Retinal pigment epithelial cell (primary cell): ENCODE measurements at places on chromosomes 12 and 14.

- DNase-seq: no peak
Observed at GRCh38 chr14:67680121-67680602, 5.7 kb upstream of the VTI1B start.

DNA sequence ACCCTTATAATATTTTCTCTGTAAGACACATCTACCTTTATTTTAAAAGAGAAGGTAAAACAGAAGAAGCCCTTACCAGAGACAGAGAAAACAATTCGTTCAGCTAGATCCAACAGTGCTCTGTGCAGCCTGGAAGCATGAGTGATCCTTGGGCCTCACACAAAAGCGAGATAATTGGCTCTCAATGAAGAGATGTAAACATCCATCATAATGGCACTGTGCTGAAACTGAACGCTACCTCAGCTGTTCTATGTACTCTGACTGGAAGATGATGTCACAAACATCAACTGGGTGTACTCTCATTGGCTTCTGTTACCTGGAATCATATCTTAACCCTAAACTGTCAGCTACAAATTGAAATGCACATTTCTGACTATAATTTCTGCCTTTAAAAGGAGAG lies at the start of gene MGAT4C:
MGAT4C (minus strand) TSS at position 229 of the 400 bp plus-strand sequence.
- no peak for DNase-seq

DNA sequence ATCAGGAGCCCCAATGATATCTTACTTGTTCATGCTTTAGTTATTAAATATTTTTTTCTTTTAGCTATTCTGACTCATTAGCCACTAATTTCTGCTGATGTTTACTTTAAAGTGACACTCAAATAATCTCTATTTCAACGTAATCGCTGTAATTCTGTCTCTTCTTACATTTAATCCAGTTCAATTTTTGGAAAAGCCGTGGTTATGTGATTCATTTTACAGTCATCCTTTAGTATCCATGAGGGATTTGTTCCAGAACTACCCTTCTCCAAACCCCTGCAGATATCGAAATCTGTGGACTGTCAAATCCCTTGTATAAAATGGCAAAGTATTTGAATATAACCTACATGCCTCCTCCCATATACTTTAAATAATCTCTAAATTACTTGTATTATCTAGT lies 1103.4 kb downstream of the LRFN5 start:
- no peak for DNase-seq

DNA sequence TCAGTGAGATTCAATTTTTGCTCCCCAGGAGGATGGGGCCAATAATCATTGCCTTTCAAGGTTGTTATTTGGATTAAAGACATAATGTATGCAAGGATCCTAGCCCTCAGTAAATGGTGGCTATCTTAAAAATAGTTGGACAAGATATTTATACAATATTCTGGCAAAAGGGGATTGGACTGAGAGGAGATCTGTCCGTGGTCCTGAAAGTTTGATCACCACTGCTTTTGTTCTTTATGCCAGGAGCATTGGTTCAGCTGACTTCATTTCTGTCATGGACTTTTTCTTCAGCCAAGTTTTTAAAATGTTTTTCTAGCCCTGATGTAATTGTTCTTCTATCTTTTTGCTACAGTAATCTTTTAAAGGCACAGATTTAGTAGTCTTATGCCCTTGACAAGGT lies 70.2 kb upstream of the TCL1A start:
- no peak for DNase-seq

GRCh38 chr14:69680297-69680696 lies 68.9 kb downstream of the SUSD6 start:
- no peak for DNase-seq

- DNase-seq: peak; percentile 78
Observed at GRCh38 chr14:20332788-20333493, at the start of gene CCNB1IP1. TSS of gene CCNB1IP1 (minus strand) at chr14:20333279. CDS start at chr14:20316523, 16,756 bp downstream.

GRCh38 chr12:76883811-76884210 lies 5.0 kb upstream of the CSRP2 start:
- DNase-seq: no peak

GRCh38 chr12:81998761-81999378 lies 239.7 kb upstream of the PPFIA2 start:
- DNase-seq: peak; percentile 49

DNA sequence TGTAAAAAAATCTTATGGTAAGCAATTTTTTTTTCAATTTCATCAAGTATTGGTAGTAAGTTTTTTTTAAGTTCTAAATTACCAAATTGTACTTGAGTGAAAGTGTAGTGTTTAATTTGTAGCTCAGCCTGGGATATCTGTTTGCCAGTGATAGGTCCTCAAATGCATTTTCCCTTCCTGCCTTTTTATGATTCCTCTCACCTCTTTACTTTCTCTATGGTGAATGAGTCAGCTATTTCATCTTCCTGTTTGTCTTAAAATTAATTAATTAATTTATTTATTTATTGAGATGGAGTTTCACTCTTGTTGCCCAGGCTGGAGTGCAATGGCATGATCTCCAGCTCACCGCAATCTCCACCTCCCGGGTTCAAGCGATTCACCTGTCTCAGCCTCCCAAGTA lies 10.6 kb downstream of the SRP54 start:
- no peak for DNase-seq

GRCh38 chr12:26533211-26533610 lies 299.8 kb downstream of the ITPR2 start:
- DNase-seq: no peak

DNA sequence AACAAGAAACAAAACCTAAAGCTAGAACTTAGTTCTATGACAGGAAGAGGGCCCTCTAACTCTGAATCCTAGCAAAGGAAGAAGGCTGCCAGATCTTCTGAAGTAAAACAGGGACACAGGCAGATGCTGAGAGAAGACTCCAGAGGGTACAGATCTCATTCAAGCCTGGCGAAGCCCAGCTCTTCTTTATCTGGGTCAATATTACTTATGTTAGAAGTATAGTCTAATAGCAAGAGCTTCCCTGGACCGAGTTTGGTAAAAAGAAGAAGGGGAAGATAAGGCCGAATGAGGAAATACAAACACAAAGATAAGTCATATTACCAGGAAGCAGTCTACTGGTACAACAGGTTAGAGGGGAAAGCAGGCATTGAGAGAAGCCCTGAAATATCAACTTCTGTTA lies 79.9 kb upstream of the CCDC91 start:
- no peak for DNase-seq

DNA sequence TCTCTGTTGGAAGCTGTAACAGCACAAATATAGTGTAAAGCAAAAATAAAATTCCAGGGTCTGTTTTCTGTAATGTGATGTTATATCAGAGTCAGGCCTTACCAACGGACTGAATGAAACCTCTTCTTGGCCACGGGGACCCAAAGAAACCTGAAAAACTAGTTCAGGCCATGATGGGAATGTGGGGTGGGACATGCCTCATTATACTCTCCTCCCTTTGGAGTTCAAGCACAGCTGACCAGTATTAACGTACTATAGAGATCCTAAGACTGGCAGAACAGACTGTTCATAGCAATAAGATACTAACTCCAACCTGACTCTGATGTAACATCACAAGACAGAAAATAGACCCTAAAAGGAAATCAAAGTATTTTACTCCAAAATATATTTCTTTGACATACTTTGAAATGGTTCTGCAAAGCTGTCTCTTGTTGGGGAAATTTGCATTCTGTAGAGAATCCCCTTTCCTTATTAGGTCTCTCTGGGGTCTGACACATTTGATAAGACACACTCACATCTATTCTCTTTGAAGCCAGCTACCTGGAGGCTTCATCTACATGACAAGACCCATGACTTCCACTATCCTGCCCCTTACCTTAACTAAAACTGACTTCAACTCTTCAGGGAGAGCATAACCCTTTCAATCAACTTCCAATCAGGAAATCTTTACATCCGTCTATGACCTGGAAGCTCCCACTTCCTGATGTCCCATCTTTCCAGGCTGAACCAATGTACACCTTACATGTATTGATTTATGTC lies 444.6 kb downstream of the SOX5 start:
- no peak for DNase-seq

DNA sequence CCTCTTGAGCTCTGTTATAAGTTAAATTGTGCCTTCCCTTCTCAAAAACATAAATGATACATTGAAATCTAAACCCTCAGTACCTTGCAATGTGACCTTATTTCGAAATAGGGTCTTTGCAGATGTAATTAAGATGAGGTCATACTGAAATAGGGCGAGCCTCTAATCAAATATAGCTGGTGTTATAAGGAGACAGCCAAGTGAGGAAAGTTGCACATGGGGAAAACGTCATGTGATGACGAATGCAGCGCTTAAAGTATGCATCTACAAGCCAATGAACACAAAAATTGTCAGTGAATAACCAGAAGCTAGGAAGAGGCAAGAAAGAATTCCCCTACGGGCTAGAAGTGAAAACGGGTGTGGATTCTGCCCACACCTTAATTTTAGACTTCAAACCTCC lies 305.2 kb upstream of the FOXG1 start:
- DNase-seq: peak; percentile 20

DNA sequence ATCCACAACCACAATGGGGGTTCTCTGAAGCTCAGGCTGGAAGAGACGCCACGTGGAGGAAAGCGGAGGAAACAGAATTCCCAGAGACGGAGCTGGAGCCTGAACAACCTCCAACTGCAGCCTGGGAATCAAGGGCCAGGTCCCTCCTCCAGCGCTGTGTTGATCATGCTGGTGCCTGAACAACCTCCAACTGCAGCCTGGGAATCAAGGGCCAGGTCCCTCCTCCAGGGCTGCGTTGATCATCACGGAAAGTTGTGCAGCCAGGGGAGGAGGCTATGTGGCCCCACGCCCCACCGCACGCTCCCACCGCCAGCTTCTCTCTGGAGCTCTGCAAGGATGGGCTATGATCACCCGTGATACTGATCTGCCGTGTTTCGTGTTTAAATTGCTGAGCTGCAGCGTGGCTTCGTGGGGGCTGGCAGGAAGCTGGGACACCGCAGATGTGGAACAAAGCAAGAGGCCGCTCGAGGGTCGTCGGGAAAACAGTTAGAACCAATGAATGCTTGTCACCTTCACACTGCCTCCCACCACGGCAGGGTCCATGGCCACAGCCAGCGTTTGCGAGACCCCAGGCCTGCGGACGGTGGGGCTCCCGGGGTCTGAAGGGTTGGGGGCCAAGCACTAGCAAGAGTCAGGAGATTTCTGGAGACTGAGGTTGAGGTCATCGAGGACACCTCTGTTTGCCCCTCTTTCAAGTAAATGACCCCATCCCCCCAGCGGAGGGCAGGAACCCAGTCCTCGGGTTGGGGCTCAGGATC lies 51.8 kb upstream of the FBRSL1 start:
- DNase-seq: no peak

- DNase-seq: no peak
Observed at GRCh38 chr14:35344107-35344807, 52.1 kb downstream of the PSMA6 start.

GRCh38 chr12:5102261-5102789 lies 58.6 kb downstream of the KCNA5 start:
- DNase-seq: no peak

DNA sequence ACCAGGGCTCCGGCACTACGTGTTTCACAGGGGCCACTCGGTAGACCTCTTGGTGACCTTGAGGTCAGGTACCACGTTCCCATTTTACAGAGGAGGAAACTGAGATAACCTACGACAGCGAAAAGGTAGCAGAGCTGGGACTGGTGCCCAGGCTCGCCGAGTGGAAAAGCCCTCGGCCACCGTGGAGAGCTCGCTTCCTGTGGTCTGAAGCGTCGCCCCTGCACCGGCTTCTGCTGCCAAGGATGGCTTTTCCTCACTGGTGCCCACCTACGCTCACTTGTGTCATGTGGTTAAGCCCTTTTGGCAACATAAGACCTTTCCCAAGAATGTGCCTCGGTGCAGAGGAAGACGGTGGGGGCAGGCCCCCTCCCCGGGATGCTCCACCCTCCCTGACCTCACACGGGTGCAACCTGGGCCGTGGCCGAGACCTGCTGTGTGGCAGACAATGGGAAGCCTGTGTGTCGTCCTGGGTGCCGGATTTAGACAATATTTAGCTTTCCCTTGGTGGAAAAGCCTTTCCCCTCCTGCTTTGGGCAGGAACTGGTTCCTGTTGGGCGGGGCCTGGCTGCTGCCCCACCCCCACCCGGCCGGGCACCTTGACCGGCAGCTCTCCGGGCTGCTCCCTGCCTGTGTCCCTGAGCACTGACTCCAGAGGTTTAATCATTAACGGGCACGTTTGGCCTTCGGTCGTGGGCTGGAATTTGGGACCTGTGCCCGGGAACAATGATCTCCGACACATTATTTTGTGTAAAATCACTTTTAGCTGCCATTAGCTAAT lies 32.4 kb upstream of the PPP1R13B start:
- no peak for DNase-seq

- DNase-seq: no peak
Observed at GRCh38 chr14:71086567-71086966, 179.3 kb downstream of the PCNX1 start.
